GM23248 (cell line): ENCODE measurements at places on chromosomes 13 and 19. TPM values are rescaled to one million over a fixed set of nuclear protein-coding genes. Genes with fewer than 3 reads are reported as not detected.

DNA sequence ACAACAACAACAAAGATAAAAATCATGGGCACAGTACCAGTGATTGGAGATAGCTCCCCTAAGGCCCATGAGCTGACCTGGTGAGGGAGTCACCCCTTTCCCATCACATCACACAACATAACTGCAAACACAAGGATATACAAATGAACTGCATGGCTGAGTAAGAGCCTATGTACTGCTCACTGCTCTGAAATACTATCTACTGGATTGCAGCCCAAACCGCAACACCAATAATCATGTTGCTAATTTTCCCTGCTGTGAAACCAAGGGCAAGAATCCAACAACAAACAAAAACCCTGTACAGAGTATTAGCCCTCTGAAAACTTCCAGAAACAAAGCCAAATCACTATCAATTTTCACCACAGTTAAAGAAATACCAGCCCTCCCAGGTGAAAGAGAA, 1893.2 kb downstream of the PCDH9 start:
- no peaks in the 10 kb centered on the region for H3K27me3 ChIP-seq
- H3K36me3 ChIP-seq = no peaks in the 10 kb centered on the region
- H3K4me1 ChIP-seq = no peaks in the 10 kb centered on the region
- H3K4me3 ChIP-seq = no peak overlapping the region
- no peak for DNase-seq

DNA sequence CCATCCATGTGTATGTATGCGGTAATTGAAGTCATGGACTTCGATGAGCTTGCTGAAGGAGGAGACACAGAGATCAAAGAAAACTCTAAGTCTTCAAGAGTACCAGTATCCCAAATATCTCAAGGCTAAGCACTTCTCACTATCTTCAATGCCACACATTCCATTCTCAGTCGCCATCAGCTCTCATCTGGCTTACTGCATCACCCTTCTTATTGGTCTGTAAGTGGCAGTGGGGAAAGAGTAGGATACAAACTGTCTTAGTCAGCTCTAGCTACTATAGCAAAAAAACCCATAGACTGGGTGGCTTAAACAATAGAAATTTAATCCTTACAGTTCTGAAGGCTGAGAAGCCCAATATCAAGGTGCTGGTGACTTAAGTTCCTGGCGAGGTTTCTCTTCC, 218.7 kb downstream of the POSTN start:
- H3K36me3 ChIP-seq = no peaks in the 10 kb centered on the region
- H3K27me3 ChIP-seq = no peaks in the 10 kb centered on the region
- no peak for DNase-seq
- no peak overlapping the region for H3K4me3 ChIP-seq
- no peak overlapping the region for H3K27ac ChIP-seq

The PTH2 gene
- not detected in 2 replicates for total RNA-seq

DNA sequence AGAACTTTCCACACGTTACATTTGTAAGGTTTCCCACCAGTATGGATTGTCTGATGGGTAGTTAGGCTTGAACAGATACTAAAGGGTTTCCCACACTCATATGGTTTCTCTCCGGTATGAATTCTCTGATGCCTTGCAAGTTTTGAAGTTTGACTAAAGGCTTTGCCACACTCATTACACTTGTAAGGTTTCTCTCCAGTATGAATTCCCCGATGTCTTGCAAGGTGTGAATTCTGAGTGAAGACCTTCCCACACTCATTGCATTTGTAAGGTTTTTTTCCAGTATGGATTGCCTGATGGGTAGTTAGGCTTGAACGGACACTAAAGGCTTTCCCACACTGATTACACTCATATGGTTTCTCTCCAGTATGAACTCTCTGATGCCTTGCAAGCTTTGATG, 7.6 kb upstream of the ZNF415 start:
- H3K27me3 ChIP-seq = no peaks in the 10 kb centered on the region
- H3K4me1 ChIP-seq = no peaks in the 10 kb centered on the region
- H3K36me3 ChIP-seq = peaks cover 37% of the 10 kb centered on the region
- H3K27ac ChIP-seq = no peak overlapping the region

The MEIOSIN gene
- total RNA-seq = not detected in 2 replicates

GRCh38 chr13:38804536-38804935, 117.7 kb downstream of the FREM2 start:
- no peak overlapping the region for H3K4me3 ChIP-seq
- DNase-seq = peak; percentile 30
- no peak overlapping the region for H3K27ac ChIP-seq
- no peaks in the 10 kb centered on the region for H3K27me3 ChIP-seq
- no peaks in the 10 kb centered on the region for H3K36me3 ChIP-seq
- no peaks in the 10 kb centered on the region for H3K4me1 ChIP-seq

The ZNF560 gene
- total RNA-seq = 0.25 and 1.9 TPM in 2 replicates

DNA sequence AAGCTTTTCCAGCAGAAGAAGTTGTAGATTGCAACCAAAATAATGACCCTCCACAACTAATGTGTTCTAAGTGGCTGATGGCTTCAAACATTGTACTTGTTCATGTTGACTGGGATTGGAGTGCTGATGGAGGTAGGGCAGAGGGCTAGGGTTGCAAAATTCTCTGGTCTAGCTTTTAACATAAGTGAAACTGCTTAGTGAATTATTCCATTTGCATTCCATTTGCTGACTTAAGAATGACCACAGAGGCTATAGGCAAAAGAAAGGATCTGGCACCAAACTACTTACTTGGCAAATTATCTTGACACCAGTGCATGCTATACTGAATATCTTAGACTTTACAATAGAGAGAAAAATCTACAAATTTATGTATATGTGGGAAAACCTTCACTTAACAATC, 287.0 kb downstream of the FGF9 start:
- H3K36me3 ChIP-seq = no peaks in the 10 kb centered on the region
- peak; percentile 42 for DNase-seq

GRCh38 chr13:51549050-51549449, 35.2 kb upstream of the WDFY2 start:
- no peak overlapping the region for H3K27ac ChIP-seq
- no peaks in the 10 kb centered on the region for H3K36me3 ChIP-seq
- no peak overlapping the region for H3K4me3 ChIP-seq
- no peaks in the 10 kb centered on the region for H3K27me3 ChIP-seq

DNA sequence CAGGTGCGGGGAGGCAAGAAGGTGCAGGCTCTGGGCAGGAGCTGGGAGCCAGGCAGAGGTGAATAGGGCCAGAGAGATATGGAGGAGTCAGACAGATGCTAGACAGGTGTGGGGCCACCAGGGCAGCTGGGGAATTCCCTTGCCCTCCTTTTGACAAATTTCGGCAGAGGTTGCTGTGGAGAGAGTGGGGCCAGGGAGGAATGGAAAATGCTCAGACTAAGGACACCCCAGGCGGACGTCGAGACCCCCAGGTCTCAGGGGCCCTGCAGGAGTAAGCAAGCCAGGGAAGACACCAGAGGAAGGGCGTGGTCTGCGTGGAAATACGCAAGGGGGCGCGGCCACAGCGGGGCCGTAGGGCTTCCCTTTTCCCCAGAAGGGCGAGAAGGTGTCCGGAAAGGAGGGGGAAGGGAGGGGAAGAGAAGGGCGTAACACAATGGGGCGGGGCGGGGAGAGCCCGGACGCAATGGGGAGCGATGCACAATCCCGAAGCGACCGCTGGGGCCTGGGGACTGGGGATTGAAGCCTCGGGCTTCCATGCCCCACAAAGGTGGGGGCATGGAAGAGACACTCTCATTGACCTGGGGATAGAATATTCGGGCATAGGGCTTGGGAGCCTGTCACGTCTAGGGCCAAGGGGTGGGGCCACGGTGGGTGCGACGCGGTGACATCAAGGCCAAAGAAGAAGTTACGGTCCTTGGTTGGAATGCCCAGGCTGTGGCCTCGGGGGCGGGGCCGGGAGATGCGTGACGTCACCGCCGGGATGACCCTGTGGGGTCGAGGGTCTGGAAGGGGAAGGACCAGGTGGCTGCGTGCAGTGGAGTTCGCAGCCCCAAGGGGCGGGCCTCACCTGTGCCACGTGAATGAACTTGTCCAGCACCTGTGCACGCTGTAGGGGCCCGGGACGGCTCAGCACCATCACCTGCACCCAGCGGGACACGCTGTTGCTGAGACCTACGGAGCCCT, 8.2 kb downstream of the RASGRP4 start:
- peak; percentile 46 for DNase-seq
- no peak overlapping the region for H3K27ac ChIP-seq
- H3K36me3 ChIP-seq = no peaks in the 10 kb centered on the region
- no peaks in the 10 kb centered on the region for H3K4me1 ChIP-seq
- H3K27me3 ChIP-seq = 0 out of 2 replicates have a peak, but pooled peaks cover 15% of the 10 kb centered on the region

DNA sequence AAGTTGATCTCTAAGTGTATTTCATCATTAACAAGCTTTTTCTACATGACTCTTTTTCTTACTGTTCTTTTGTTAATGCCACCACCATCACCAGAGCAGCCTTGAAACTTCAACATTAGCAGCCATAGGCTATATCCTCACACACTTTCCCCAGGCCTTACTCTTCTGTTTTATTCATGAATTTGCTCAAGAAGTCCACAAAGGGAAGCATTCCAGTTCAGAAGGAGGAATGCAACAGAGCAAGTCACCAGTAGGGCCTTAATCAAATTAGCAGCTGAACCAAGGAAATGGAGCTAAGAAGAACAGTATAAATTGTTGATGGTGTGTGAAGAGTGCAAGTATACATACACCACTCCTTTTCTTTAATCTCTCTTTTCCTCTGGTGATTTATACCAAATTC, 223.1 kb downstream of the NBEA start:
- H3K4me1 ChIP-seq = no peaks in the 10 kb centered on the region
- no peaks in the 10 kb centered on the region for H3K36me3 ChIP-seq
- H3K27me3 ChIP-seq = no peaks in the 10 kb centered on the region
- no peak overlapping the region for H3K4me3 ChIP-seq

The ATP1A3 gene
- 0.11 and 0.63 TPM in 2 replicates for total RNA-seq

DNA sequence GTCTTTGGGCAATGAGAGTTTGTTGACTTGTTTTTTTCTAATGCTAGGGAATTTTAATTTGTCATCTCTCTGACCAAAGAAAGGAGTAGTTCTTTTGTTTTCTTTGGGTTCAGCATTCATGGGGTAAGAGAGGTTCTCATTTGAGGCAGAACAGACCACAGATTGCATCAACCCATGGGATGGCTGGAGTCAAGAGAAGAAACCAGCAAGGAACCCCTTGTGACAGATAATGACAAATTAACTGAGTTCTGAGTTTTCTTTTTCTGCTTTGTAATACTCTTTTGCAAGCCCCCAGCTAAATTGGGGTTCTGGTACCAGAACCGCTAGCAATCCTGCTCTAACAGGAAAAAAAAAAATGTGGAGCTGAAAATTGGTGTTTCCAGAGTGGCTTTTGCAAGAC, 864.1 kb downstream of the DIAPH3 start:
- DNase-seq = no peak
- no peak overlapping the region for H3K4me3 ChIP-seq
- no peak overlapping the region for H3K27ac ChIP-seq
- H3K36me3 ChIP-seq = no peaks in the 10 kb centered on the region

DNA sequence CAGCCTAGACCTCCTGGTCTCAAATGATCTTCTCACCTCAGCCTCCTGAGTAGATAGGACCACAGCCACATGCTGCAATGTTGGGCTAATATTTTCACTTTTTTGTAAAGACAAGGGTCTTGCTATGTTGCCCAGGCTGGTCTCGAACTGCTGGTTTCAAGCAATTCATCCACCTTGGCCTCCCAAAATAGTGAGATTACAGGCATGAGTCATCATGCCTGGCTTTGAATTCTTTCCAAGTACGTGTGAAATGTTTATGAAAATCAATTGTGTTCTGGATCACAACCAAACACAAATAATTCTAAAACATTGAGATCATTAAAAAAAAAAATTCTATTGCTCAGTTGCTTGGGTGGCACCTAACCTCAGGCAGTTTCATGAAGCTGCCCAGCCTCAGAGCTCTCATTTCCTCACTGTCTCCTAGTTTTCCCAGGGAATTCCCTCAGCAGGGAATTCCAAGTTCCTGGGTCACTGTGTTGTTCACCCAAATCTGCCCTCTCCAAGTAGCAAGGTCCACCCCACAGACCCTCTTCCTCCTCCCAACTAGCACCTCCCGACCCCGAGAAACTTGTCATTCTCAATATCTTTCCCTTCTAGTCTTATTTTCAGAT, 44.8 kb downstream of the ING1 start:
- H3K27ac ChIP-seq = no peak overlapping the region
- peaks cover 26% of the 10 kb centered on the region for H3K4me1 ChIP-seq
- no peaks in the 10 kb centered on the region for H3K27me3 ChIP-seq
- peak; percentile 52 for DNase-seq

The LHB gene
- not detected in 2 replicates for total RNA-seq

The TRPC4 gene
- 8.6 and 10.5 TPM in 2 replicates for total RNA-seq

DNA sequence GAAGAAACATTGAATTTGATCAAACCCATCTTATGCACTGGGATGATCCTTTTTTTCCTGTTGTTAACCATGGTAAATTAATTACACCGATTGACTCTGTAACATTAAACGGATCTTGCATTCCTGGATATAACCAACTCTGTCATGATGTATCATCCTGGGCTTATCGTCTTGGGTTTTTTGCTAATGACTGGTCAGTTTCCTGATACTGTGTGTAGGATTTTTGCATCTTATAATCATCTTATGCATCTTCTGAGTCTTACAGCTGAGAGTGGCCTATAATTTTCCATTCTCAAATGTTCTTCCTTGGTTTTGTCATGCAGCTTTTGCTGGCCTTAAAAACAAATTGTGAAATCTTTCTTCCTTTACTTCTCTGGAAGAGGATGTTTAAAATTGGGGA, 12.8 kb downstream of the DCUN1D2 start:
- no peak for DNase-seq
- no peak overlapping the region for H3K4me3 ChIP-seq
- no peaks in the 10 kb centered on the region for H3K27me3 ChIP-seq
- no peaks in the 10 kb centered on the region for H3K4me1 ChIP-seq
- H3K36me3 ChIP-seq = peaks cover 52% of the 10 kb centered on the region
- no peak overlapping the region for H3K27ac ChIP-seq

The TINCR gene
- total RNA-seq = 1.6 TPM in 1 of 2 replicates, not detected in the other

DNA sequence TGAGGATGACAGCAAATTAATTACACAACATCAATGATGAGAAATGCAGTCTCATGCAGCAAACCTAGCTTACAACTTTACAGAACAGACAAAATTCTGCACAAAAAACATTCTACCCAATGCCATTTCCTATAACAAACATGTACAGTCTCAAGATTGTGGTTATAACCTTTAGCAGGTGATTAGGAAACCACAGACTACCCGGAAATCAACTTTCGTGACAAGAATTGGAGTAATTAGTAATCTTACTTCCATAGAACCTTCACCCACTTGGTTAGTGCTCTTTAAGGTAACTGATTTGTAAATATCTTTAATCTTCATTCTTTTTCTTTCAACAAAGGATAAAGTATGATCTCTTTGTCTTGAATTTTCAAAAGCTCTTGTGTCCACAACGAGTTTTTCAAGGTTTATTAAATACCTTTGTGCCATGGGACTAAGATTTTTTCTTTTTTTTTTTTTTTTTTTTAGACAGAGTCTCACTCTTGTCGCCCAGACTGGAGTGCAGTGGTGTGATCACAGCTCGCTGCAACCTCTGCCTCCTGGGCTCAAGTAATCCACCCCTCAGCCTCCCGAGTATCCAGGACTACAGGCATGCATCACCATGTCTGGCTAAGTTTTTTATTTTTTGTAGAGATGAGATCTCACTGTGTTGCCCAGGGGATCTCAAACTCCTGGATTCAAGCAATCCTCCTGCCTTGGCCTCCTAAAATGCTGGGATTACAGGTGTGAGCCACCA, 78.8 kb downstream of the MAP4K1 start:
- no peaks in the 10 kb centered on the region for H3K4me1 ChIP-seq
- H3K27me3 ChIP-seq = no peaks in the 10 kb centered on the region
- H3K4me3 ChIP-seq = no peak overlapping the region
- no peaks in the 10 kb centered on the region for H3K36me3 ChIP-seq
- no peak overlapping the region for H3K27ac ChIP-seq
- DNase-seq = no peak

- no peaks in the 10 kb centered on the region for H3K27me3 ChIP-seq
- peaks cover 12% of the 10 kb centered on the region for H3K36me3 ChIP-seq
- peak; percentile 96 for DNase-seq
- peak overlapping the region; percentile 74 for H3K27ac ChIP-seq
- peaks cover 16% of the 10 kb centered on the region for H3K4me1 ChIP-seq
Measured at GRCh38 chr13:19845758-19846157, 17.7 kb downstream of the ZMYM5 start.
